ENCODE measurements at places on chromosomes 11 and 22.
A peak's percentile ranks its signal among the peaks of the same experiment; 100 is the strongest.

GRCh38 chr22:37982938-37983859, 1.2 kb downstream of the SOX10 start:
- DNase-seq = peak; percentile 94

GRCh38 chr22:29720811-29721323, 1.1 kb downstream of the CABP7 start:
- DNase-seq = no peak

- no peak for DNase-seq
These were observed 91.3 kb downstream of the TSPAN18 start for GRCh38 chr11:44818110-44818509.

- no peak for DNase-seq
These were observed 99.7 kb upstream of the VPREB1 start for GRCh38 chr22:22144858-22145257.

DNA sequence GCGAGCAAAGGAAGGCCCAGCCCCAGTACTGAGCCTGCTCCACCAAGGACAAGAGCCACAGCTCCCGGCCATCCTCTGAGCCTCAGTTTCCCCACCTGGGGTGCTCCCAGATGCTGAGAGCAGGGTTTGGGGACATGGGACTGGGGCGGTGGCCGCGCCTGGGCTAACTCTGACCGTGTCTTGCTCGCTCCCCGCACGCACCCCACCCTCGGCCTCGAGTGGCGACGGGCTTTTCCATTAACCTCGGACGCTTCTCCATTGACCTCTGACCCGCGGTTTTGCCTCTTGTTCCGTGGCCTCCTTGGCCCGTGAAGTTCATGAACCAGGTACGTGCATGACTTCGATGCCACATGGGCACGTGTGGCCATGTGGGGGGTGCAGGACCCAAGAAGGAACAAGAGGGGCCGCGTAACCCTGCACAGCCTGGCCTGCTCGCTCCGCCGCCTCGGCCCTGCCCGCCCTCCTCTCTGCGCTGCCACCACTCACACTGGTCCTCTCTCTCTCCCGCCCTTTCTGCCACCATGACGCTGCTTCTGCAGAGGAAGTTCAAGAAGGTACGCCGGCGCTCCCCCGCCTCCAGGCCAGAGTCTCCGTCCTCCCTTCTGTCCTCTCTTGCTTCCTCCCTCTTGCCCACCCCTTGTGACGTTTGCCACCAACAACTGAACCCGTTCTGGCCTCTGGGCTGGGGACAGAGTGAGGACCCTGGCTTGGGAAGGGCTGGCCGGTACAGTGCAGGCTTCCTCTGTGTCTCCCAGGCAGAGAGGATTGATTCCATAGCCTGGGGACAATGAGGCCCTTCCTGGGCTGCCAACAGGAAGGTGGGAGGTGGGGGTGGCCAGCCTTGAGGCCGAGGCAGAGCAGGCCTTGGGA, 6.9 kb downstream of the TNNT3 start:
- no peak for DNase-seq

DNA sequence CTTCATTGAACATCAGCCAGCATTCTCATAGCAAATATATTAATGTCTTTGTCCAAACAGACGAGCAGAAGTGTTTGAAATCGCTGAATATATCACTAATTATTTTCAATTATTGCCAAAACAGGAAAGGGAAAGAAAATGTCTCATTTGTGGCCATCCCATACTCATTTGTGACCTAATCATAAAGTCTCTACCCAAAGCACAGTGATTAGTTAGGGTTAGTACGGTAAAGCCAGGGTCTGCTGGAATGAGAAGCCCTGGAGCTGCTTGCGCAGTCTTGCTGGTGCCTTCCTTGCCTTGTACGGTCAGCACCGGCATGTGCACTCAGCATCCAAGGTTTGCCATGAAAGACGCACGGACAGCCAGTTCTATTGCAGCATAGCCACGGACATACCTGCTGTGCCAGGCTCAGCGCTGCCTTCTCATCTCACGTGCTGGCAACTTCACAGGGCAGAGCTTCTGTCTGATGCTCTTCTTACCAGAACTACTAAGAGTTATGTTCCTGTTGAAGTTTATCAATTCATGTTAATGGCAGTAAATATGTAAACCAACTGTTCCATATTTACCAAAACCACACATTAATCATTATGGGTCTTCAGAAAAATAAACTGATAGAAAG, 74.7 kb upstream of the POU2AF2 start:
- no peak for DNase-seq

DNA sequence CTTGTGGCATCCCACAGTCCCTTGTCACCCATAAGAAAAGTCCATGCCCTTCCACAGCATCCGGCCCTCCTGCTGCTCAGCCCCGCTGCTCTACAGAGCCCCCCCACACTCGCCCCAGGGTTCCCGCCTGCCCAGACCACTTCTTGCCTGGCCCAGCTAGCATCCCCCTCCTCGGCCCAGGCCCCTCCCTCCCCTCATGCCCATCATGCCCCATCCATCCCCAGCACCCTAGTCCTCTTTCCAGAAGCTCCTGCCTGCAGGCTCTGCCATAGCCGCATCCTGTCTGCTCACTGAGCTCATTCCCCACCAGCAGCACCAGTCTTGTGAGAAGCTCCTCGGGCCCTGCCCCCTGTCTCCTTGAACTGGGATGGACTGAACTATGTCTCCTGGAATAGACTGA, 54.4 kb downstream of the LINC01488 start:
- DNase-seq = peak; percentile 38

GRCh38 chr11:126375726-126376125, 20.2 kb downstream of the ST3GAL4 start:
- DNase-seq = no peak

GRCh38 chr22:19984201-19984753, 32.3 kb downstream of the ARVCF start:
- no peak for DNase-seq

- DNase-seq = no peak
These were observed 217.3 kb upstream of the NARS2 start for GRCh38 chr11:78791964-78792363.

DNA sequence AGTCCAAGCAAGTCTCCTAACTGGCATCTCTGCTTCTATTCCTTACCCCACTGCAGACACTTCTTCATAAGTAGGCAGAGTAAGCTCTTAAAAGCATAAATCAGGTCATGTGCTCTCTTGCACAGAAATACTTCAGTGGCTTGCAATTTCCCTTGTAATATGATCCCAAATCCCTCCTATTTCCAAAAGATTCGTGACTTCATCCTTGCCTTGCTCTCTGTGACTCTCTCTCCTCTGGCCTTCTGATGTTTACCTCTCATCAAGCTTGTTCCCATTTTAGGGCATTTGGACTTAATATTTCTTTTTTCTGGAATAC, 37.4 kb upstream of the NCR3LG1 start:
- no peak for DNase-seq

GRCh38 chr22:46650078-46650810, 30.1 kb downstream of the GRAMD4 start:
- no peak for DNase-seq

GRCh38 chr11:98177925-98178324, 842.8 kb upstream of the CNTN5 start:
- no peak for DNase-seq

DNA sequence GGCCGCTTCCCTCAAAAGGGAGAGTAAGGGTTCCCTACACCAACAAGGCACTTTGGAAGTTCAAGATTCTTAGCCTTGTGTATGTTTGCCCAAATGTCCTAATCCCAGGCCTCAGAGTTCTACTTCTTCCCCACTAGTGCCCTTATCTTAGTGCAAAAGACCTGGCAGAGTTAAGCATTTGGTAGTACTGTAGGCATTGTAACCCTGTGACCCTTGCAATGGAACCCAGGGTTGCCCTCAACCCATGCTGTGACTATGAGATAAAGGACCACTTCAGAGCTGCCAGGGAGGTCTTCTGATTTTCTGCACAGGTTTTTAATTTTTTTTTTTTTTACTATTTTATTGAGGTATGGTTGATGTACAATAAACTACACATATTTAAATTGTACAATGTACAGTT, 65.1 kb downstream of the C11orf65 start:
- no peak for DNase-seq

- no peak for DNase-seq
These were observed 89.1 kb upstream of the USP47 start for GRCh38 chr11:11752679-11753078.

DNA sequence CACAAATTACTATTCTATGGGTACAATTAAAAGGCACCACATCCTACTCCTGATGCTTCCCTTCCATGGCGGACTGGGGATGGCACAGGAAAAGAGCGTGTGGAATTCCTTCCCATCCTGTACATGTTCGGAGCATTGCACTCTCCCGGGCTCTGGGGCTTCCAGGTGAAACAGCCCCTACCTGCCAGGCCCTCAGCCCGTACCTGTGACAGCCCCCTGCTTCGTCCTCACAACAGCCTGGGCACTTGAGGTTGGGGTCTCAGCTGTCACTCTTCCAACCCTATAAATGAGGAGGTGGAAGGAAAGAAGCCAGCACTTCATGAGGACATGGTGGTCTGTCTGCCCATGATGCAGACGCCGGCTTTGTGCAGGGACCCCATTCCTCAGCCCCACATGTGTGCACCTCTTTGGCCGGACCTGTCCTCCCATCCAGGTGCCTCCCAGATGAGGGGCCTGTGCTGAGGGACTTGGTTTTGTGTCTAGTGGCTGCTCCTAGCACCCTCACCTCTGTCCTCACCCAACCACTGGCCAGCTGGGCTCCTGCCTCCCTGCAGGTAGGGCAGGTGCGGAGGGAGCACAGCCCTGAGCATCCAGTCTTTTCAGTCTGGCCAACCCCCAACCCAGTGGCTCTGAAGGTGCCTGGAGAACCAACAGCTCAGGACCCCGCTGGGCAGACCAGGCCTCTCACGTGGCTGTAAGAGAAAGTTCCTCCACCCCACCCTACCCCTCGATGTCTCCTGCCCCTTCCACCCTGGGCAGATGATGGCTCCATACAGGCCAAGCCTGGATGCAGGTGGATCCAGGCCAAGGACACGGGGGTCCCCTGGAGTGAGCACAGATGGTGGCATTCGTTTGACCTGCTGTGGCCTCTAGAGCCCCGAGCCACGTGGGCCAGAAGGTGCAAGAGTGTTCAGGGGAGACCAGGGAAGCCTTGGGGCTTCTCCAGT, 23.4 kb upstream of the WNT7B start:
- no peak for DNase-seq

- DNase-seq = no peak
These were observed 34.2 kb downstream of the MICAL3 start for GRCh38 chr22:17990147-17990546.

DNA sequence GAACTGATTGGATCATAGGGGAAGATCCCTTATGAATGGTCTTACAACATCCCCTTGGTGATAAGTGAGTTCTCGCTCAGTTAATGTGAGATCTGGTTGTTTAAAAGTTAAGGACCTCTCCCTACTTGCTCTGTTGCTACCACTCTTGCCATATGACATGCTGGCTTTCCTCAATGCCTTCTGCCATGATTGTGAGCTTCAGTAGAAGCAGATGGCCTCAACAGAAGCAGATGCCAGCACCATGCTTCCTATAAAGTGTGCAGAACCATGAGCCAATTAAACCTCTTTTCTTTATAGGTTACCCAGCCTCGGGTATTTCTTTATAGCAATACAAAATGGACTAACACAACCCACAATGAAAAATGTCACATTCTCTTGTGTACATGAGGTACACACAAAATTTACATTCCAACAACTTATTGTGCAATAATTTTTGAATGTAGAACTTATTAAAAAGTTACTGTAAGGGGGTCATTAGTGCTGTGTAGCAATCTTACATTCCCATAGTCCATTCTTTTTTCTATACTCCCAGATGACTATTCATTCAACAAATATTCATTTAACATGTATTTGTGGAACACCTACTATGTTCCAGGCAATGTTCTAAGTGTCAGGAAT, 10.3 kb downstream of the CYP2R1 start:
- DNase-seq = no peak

DNA sequence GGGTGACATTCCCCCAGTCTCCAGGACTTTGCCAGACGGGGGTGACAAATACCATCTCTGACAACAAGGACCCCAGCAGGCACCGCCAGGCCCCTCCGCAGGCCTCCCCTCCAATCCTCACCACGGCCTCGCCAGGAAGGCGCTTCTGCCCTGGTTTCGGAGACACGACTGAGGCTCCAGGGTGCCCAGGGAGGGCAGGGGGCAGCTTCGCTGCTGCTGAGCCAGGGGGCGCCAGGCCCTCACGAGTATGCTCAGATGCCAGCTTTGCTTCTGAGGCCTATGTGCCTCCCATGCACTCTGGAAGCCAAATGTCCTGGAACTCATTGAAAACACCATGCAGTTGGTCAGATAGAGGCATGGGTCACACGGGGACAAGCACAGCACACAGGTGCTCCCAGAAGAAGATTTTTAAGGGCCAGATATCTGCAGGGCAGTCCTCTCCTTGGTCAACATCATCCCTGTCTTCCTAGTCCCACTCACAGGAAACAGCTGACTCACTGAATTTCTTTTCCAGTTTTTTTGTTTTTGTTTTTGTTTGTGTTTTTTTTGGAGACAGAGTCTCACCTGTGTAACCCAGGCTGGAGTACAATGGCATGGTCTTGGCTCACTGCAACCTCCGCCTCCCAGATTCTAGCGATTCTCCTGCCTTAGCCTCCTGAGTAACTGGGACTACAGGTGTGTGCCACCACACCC, 19.9 kb downstream of the BID start:
- peak; percentile 73 for DNase-seq

- no peak for DNase-seq
These were observed 187.1 kb upstream of the DDI1 start for GRCh38 chr11:103849366-103849765.

- no peak for DNase-seq
These were observed 534 bp downstream of the RBFOX2 start for GRCh38 chr22:36027935-36028645.

GRCh38 chr11:72735495-72736027, 16.6 kb downstream of the ARAP1 start:
- DNase-seq = peak; percentile 87

DNA sequence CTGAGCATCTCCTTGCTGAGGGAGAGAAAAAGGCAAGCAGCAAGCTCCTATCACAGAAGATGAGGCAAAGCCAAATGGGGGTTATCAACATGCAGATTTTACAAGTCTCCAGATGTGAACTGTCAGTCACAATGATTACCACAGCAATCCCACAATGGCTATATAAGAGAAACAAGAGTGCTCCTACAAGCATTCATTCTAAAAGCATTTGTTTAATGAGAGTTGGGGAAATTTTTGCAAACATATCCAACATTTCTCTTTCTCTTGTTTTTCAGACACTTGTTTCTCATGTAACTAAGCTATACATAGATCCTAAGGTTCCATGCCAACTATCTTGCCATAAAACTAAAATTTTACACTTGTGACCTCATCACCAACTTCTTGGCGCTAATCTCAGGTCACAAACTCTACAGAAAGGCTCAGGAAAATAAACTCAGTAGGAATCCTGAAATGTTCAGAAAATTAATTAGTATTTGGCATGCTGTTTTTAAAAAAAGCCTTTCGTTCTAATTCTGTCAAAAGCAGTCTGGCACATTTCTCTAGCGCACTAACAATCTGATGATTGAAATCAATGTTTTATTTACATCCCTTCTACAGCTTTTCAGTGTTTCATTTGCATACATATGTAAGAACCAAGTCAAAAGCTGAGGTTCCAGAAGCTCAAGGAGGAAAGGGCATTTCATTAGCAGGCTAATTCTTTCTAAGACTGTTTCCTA, 199.5 kb downstream of the TTC28 start:
- DNase-seq = no peak

DNA sequence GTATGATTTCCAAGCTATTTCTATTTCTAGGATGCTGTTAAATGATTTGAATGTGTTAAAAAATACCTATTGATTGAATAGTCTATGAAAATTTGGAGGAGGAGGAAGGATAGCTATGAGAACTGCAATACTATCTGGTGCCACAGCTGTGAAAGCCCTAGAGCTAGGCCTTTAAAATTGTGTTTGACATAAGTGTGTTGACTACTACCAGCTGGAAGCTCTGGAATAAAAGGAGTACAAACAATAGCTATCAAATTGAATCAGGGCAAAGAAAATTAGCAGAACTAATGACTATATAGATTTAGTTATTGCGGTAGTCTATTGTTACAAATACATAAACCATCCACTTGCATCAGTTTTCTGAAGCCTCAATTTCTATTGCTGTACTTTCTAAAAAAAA, 124.8 kb upstream of the CNTN5 start:
- DNase-seq = no peak

Data from endodermal cell (in vitro differentiated cells).